ENCODE measurements at places on chromosomes 7 and 10.

GRCh38 chr7:94440451-94441039 is 45.9 kb downstream of the COL1A2 start:
- no peak for DNase-seq

DNA sequence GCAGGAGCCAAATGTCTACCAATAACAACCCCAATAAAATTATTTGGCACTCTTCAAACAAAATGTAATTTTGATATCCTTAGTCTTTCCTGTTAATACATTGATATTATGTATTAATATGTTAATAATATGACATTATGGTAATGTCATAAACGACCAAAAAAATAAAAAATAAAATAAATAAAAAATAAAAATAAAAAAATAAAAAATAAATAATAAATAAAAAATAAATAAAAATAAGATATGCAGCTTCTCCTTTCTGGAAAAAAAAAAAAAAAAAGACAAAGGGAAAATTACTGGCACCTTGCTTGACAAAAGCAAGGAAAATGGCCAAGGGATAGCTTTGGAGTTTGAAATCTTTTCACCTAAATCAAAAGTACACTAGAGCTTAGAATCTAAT is 168.5 kb downstream of the PPP1R17 start:
- no peak for DNase-seq

DNA sequence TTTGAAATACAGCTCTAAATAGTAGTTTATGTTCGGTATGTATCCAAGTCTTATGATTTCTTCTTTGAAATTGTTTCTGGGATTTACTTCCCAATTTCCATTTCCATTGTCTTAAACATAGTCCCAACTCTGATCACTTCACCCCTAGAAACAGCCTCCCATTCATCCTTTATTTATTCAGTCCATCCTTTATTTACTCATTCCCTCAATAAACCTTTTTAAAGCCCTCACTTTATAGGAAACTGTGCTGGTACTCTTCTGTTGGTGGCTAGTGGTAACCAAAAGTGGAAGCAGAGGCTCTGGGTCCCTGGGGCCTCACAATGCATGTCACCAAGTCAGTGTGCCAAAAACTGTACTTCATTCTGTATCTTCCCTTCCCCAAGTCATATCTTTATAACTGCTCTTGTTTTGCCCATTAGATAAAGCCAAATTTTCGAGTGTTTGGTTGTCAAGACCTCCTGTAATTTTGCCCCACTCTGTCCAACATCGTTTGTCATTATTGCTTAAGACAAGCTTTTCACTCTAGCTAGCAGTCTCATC is 3.9 kb upstream of the EPC1 start:
- DNase-seq, result no peak

DNA sequence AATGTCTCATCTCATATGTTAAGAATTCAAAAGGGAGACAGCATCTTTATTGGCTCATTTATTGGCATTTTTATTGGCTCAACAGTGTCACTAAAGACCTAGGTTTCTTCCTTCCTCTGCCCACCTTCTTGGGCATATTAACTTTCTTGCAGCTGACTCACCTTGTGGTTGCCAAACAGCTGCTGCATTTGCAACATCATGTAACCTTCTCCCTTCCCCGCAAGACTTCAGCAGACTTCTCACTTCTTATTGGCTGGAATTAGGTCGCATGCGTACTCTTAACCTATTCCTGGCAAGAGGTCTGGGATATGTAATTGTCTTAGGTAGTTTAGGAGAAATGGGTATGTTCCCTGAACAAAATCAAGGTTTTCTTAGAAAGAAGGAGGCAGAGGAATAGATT is 263.2 kb downstream of the POU6F2 start:
- no peak for DNase-seq

DNA sequence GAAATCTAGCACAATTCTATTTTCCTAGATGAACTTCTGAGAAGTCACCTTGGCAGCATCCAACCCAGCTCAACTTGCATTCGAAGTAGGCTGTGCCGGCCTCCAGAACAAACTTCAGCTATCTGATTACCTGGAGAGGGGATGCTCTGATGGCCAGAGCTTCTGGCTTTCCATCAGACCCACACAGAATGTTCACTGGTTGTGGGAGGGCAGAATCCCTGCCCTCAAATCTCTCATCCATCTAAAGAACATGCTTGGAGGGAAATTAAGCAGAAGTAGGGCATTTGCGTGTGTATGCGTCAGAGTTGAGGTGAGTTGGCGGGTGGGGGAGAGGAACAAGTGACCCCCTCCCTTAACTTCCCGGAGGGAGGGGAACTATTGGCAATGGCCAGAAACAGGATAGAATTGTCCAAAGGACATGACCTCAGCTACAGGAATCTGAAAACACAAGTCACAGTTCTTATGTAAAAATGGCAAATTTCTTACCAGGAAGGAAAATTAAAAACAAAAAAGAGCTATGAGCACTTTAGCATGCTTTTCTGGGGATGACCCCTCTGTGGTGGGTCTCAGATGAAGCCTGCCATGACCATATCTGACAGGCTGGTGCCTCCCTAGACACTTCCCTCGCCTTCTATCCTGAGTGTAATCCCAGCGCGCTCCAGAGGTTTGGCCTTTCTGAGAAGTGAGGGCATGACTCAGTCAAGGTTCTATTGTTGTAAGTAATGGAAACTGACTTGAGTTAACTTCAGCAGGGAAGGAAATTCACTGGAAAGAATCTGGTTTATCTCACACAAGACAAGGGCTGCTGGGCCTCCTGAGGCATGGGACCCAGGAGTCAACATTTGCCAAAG is 278.8 kb downstream of the RPS24 start:
- no peak for DNase-seq

GRCh38 chr10:131891929-131892805 is 8.6 kb upstream of the PPP2R2D start:
- DNase-seq, result peak; percentile 39

Measured in H7 (cell line).